GM18507 (cell line): ENCODE measurements at places on chromosomes 5 and 9.

DNA sequence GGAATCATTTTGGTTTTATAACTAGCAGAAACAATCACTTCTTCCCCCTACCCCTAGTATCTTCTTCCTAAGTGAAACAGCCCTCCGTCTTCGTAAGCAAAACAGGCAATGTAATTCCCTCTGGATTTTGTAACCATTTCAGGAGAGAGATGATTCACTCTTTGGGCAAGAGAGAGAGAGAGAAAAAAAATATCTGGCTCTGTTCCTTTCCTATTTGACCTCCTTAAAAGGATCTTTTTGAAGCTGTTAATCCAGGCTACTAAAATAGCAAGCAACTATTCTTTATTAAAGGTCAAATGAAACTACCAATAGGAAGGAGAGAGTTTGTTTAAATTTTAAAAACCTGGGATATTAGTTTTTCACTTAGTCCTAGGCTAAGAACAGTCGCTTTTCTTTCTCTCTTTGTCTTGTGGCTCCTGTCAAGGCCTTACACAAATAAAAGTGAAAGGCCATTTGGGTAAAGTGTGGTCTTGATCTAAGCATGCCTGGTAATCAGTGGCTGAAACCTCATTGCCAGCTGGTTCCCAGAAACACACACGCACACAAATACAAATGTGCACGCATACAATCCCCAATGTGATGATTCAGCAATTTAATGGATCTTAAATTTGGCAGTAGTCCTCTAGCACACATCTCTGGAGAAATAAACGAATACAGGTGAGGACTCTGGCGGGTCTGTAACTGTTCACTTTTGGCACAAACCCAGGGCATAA is 70.2 kb downstream of the PRUNE2 start:
- DNase-seq = no peak

DNA sequence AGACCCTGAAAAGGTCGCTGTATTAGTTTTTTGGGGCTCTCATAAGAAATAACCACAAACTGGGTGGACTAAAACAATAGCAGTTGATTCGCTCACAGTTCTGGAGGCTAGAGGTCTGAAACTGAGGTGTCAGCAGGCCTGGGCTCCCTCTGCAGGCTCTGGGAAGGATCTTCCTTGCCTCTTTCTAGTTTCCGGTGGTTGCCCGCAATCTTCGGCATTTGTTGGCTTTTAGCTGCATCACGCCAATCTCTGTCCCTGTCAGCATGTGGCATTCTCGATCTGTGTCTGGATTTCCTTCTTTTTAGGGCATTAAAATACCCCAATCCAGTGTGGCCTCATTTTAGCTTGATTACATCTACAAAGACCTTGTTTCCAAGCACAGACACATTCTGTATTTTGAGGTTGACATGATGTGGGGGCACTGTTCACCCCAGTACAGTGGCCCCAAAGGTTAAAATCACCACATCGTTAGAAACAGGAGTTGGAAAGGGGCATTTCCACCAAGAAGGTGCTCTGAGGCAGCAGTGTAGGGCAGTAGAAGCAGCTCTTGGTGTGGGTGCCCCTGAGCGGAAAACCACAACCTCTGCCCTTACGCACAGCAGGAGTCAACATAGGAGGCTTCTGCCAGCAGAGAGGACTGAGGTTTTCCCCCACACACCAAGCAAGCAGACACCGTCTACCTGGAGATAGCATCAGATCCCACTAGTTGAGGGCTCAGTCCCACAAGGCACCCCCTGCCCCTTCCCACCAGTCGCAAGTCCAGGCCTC is 13.5 kb downstream of the ZNF79 start:
- no peak for DNase-seq

DNA sequence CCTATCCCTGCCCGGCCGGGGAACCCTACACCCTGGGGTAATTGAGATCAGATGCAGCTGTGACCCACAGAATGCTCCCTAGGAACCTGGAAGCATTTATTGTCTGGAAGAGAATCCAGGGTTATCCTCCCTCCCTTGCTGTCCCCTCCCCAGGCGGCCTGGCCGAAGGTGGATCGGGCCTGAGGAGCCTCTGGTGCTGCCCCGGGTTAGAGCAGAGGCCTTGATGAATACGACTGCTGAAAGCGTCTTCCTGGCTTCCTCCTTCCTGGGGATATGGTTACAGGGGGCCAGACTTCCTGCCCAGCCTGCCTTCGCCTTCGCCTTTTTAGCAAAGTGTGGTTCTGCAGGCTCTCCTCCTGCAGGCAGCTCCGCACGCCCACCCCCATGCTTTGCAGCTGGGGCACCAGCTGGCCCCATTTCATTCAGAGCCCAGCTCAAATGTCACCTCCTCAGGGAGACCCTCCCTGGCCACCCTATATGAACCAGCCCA is 22.5 kb upstream of the PTGS1 start:
- no peak for DNase-seq

DNA sequence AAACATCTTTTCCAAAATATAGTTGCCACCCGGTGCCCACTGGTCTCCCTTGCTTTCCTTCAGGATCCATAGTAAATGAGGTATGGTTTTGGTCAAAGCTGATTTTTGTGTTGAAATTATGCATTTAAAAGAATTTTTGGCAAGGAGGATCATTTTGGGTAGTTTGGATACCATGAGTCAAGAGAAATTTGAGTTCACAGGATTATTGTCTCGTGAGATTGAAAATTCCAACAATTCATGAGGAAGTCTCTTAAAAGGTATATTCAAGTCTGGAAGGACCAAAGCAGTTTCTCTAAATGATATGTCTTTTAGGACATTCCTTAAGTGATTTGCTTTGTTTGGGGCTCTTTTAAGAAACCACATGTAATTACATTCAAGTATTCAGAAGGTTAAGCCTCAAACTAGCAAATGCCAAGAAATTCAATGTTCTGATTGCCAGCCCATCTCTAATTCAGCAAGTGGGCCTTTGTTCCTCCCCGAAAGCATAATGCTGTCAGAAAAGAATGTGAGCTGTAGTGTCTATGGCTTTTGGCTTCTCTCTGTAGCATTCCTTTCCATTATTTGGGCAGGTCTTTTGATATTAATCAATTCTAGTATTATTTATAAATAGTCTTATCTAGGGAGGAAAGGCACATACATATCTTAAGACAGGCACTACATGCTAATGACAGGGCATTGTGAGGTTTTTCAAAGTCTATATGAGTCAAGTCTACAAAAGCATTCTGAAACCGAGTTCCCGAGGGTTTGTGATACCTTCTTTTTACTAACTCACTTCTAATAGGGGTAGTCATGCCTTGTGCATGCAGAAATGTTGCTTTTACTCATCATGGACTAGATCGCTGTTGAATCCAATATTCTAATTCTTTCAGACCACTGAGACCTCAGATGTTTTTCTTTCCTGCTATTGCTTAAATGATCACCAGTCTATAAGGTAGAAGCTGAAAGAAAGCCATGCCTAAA is 453.9 kb downstream of the ENC1 start:
- no peak for DNase-seq

DNA sequence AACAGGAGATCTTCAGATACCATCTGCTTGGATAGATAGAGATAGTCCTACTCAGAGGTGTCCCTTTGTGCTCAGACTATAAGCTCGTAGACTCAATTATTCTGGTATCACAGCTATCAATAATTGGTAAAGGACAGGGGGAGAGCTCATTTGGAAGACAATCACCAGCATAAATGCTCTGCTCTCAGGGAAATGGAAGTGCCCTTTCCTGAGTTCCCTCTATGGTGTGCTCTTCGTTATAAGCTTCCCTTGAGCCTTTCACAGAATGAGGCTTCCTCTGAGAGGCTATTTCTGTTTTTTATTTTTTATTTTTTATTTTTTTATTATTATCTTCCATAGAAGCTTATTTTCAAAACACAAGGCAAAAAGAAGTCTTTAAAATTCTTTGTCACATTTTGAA is 1155.7 kb upstream of the DMAC1 start:
- no peak for DNase-seq

GRCh38 chr5:133742431-133742988 is 130.2 kb upstream of the FSTL4 start:
- peak; percentile 8 for DNase-seq

DNA sequence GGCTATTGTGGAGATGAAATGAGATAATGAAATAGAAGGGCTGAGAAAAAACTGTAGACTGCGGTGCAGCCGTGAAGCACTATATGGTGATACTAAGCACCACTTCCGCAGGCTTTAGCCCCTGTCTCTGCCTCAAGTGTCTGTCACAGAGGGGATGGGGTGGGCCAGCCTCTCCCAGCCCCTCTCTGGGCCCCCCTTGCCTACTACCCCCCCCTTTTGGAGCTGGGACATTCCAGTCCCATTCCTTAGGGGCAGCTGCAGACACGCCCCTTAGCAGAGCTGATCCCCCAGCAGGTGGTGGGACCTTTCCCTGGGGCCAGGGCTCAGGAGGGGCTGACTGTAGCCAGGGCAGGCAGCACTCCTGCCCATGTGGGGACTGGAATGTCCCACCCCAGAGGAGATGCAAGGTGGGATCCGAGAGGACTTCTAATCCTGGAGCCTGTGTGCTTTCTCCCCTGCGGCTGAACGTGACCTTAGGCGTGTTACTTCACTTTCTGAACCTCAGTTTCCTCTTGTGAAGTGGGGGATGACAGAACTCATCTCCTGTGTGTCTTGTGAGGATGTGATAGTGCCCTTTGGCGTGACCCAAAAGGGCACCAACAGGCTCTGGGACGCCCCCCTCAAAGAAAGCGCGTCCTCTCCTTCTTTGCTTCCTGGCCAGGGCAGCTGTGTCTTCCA is 1.9 kb downstream of the N4BP3 start:
- no peak for DNase-seq

- DNase-seq = no peak
Measured at GRCh38 chr5:65482736-65483545, 1.2 kb upstream of the ADAMTS6 start.

GRCh38 chr5:76674330-76675066 is 41.4 kb upstream of the F2R start:
- no peak for DNase-seq

DNA sequence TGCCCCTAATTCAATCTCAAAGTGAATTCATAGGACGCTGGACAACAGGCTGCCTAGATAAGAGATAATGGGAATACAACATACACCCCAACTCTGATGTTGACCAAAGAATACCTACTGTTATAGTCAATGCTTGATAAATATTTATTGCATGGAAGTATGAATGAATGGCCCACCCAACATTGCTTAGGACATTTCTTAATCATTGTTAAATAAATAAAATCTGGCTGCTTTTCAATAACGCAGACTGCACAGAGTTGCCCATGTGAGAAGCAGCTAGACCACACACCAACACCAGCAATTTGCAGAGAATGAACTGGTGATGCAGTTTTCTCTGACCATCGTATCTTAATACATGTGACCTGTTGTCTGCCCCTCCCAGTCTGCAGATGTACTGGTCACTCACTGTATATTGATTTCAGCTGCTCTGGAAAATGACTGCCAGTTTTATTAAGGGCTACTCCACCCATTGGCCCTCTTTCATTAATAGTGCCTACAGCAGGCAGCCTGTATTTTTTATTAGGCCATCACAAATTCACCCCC is 236.2 kb upstream of the WWC1 start:
- no peak for DNase-seq

DNA sequence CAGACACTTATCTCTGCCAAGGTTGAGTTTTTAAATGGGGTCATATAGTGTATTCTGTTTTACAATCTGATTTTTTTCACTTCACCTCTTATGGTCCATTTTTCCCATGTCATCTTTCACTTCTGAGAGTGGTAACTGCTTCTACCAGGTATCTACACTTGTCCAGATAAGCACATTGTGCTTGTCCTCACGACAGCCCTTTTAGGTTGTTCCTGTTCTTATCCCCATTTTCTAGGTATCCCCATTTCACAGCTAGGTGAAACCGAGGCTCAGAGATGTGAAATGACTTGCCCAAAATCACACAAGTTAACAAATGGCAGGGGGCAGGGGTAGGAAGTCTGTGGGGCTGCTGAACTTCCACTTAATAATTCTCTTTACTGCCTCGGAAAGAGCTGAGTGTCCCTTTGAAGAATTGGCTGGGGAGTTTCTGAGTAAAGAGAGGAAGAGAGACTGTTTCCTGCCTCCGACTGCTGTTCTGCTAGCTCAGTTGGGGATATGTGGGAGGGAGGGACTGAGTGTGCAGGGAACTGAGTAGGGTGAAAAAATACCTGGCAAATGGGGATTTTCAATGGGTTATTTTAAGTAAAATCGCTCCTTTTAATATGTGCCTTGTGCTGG is 255.4 kb downstream of the GRIA1 start:
- DNase-seq = no peak

DNA sequence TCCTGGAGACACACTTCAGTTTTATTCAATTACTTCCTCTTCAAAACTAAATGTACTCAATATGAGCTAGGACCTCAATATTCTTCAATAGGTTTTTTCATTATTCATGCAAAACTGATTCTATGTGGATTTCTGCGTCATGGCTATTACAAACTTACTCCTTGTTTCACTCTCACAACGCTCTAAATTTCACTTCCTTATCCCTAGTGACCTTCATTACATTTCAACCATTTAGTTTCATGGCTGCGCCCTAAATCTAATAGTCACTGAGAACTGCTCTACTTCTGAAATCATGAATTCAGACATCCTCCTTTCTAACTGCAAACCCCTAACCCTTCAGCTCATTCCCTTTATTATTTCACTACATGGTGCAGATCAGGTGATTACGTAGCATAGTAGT is 93.9 kb downstream of the SLC25A46 start:
- no peak for DNase-seq

GRCh38 chr5:160044967-160045366 is 36.0 kb downstream of the TTC1 start:
- no peak for DNase-seq

- DNase-seq = no peak
Measured at GRCh38 chr9:78393340-78393739, 96.4 kb downstream of the PSAT1 start.

GRCh38 chr5:60447488-60447920 is 252.5 kb downstream of the DEPDC1B start:
- DNase-seq = no peak
